ENCODE measurements at places on chromosomes 7 and 10.

- no peak for DNase-seq
Measured at GRCh38 chr10:60430017-60430416, 40.3 kb upstream of the ANK3 start.

DNA sequence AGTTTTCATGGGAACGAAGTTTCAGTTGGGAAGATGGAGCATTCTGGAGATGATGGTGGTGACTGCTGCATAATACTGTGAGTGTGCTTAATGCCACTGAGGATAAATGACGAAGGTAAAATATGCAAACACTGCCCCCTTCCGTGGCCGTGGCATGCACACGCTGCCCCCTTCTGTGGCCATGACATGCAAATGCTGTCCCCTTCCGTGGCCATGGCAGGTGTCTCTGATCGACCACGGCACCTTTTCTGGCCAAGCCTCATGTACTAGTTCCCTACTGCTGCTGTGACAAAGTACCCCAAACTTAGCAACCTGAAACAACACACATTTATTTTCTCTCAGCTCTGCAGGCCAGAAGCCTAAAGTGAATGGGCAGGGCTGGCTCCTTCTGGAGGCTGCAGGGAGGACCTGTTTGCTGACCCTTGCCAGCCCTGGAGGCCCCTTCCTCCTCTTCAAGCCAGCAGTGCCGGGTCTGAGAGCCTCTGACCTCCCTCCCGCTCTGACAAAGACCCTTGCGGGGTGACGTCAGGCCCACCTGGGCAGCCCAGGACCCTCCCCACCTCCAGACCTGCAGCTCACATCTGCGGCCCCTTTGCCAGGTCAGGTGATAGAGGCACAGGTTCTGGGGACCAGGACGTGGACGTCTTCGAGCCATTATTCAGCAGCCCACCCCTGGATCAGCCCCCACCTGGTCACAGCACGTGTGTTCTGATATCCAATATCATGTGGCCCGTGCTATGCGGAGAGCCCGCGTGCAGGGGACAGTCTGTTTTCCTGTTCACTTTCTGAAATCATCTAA lies 82.0 kb downstream of the MICALL2 start:
- DNase-seq, result no peak

- no peak for DNase-seq
Measured at GRCh38 chr10:132844069-132844809, 58.3 kb upstream of the NKX6-2 start.

GRCh38 chr7:32762925-32763293 lies 128.7 kb downstream of the KBTBD2 start:
- DNase-seq, result no peak

DNA sequence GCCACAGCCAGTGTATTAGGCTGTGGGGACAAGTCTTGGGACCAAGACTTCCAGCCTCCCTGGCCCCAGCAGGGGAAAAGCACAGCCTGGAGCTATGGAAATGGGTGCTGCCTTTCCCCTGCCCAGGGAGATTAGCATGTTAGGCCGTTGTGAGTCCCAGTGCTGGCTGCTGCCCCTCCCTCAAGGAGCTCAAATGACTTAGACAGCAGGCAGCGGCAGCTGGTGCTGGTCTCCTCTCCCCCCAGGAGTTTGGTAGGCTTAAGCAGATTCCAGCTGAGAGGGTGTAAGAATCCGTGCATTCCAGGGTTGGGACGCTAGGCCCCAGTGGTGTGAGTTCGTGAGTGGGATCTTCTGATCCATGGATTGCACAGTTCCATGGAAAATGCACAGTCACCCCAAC lies 301.5 kb upstream of the PHF14 start:
- no peak for DNase-seq

DNA sequence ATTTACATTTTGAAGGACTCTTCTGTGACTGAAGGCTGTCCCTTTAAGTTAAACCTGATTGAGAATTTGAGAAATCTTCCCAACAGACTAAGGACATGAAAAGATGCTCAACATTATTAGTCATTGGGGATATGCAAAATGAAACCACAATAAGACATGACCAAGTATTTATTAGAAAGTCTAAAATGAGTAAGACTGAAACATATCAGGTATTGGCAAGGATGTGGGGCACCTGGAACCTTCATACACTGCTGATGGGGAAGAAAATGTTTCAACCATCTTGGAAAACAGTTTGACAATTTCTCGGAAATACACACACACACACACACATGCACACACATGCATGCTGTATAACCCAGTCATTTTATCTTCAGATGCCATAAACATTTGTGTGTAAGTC lies 132.1 kb upstream of the CDK6 start:
- DNase-seq, result no peak

GRCh38 chr7:132872034-132872433 lies 209.9 kb downstream of the CHCHD3 start:
- no peak for DNase-seq
